ENCODE measurements at places on chromosomes 12 and 14. TPM values are rescaled to one million over a fixed set of nuclear protein-coding genes. Genes with fewer than 3 reads are reported as not detected.
A peak's percentile ranks its signal among the peaks of the same experiment; 100 is the strongest.

DNA sequence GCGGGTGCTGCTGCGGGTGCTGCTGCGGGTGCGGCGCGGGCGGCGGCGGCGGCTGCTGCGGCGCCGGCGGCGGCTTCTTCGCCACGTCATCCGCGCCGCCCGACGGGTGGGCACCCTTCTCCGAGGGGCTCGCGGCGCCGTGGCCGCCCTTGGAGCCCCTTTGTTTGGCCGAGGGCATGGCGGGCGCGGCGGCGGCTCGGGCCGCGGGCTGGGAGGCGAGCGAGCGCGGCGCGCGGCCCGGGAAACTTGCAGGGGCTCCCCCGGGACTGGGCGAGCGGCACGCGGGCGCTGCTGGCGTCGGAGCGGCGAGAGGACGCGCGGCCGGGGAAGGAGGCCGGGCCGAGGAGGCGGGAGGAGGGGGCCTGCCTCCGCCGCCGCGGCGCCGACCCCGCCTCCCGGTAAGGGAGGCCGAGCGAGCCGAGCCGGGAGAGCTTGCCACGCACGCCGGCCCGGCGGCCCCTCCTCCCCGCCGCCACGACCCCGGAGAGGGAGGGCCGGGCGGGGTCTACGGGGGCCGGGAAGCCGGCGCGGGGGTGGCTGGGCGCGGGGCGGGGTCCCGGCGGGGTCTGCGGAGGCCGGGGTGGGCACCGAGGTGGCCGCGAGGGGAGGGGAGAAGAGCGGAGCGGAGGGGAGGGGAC lies at the start of gene CKAP4:
CKAP4 (minus strand) TSS at position 347 of the 638 bp plus-strand sequence; CDS start at position 178, 169 bp downstream.
- DNase-seq = no peak

GRCh38 chr12:11719678-11720099 lies 70.2 kb downstream of the ETV6 start:
- DNase-seq = peak; percentile 76

- DNase-seq = no peak
Observed at GRCh38 chr14:100648474-100649172, 61.4 kb upstream of the BEGAIN start.

GAS2L3 gene
- total RNA-seq = 7.3 TPM

DNA sequence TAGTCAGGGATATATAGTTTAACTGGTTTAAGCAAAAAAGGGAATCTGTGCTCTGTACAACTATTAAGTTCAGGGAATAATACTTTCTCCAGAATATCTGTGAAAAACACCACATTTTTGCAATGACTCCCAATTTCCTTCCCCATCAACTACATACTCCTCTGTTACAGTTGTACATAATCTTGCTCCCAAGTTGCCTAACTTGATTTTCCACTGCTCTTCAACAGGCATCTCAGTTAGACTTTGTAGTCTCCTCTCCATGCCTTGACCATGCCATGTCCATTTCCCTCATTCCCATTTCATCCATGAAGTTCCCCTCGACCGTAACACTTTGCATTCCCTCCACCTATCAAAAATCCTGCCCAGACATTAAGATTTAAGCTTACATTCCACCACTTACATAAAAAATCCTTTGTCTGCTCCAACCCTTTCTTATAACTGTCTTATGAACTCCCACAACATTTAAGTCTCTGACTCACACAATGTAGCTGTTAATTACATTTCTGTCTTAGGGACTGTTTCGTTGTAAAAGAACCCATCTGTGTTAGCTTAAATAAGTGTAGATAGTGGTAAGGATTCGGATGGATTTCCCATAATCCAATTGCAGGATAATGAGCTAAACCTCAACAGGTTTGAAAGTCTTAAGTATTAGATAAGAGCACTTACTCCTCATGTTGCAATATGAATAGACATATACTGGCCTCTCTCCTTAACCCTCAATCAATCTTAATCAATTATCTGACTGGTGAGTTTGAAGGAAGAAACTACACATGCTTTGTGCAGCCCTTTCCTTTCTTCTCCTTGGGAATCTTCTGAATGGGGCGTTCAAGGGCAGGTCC lies 156.5 kb downstream of the PAWR start:
- DNase-seq = no peak

DNA sequence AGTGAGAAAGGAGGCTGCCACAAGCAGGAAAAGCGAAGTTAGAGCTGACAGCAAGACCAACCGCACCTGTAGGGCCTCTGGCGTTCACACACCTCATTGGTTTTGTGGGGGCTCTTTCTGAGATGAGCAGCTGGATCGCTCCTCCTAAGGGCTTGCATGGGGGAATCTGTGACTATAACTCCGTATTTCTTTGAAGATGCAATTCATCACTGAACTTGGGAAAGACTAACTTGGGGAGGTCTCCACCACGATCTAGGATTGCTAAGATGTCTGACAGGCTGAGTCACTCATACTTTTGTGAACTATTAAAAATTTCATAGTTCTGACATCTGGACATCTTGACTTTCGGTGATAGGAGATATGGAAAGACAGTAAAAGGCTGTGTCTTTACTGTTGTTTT lies 173.6 kb downstream of the ETV6 start:
- no peak for DNase-seq

GRCh38 chr14:91961297-91962220 lies 14.1 kb upstream of the FBLN5 start:
- no peak for DNase-seq
